Spleen (tissue), 13 donors: ENCODE measurements at places on chromosomes 4 and X.

DNA sequence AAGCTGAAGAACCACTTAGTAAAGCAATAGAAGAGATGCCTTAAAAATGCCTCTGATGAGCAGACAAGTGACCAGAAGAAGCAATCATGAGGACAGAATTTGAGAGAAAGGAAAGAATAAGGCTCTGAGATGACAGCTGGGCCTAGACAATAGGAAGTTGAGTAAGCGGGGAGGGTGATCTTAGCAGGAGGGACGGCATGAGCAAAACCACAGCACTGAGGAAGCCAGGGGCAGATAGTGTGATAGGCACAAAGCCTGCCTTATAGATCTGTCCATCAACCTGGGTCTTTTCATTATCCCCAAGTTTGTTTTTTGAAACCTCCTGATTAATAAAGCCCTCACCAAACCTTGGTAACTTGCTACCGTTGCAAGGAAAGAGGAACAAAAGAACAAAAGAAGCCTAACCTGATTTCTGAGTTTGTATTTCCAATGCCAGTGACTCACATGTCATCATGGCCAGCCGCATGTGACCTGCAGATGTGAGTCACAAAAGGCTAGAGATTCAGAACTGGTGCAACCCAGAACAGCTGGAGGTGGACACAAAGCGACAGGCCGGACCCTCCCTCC, 55.7 kb upstream of the PPARGC1A start:
- no peak for DNase-seq

GRCh38 chrX:12411831-12412230, 273.6 kb downstream of the FRMPD4 start:
- no peak for DNase-seq

DNA sequence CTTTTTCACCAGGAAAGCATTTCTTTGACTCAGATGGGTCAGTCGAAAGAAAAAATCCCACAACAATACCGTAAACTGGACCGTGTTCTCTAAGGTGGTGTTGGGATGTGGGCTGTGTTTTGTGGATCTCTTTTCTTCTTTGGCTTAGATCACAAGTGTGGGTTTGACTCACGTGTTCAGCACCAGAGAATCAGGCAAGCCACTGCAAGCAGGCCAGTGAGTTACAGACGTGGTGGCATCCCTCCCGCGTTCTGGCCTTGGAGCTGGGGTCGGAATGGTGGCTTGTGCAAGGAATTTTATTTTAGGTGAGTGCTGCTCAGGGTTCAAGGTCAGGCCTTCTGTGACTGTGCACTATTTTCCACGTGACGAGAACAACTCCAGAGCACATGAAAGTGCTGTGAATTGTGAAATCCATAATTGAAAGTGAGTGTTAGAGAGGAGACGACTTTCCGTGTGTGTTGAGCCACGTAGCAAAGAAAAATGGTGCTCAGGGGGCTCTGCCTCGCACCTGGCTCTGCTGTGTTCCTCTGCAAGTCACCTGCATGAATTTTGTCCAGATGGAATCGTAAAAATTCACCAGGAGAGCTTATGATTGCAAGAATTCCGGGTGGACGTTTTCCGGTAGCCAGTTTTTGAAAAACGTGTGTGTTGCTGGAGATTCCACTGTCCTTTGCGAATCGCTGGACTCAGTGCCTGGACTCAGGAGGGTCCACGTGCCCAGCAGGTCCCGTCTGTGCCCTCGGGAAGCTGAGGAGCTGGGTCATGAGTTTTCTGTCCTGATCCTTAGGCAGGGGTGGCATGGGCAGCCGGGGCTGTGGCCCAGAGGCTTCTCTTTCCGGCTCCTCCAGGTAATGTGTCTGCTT, 33.6 kb upstream of the HGFAC start:
- peak; percentile 63 for DNase-seq

DNA sequence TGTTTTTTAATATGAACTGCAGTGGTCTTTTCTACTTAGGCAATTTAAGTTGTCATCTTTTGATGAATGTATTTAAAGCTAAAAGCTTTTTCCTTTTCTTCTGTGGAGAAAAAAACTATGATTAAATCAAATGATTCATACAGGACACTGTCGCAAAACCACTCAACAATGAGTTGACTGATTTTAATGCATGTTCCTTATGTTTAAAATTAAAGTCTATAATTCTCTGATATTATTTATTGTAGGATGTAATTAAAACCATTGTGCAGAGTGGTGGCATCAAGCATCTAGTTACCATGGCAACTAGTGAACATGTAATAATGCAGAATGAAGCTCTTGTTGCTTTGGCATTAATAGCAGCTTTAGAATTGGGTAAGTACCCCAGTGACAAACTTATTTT, 172.5 kb downstream of the RAP1GDS1 start:
- DNase-seq: no peak

DNA sequence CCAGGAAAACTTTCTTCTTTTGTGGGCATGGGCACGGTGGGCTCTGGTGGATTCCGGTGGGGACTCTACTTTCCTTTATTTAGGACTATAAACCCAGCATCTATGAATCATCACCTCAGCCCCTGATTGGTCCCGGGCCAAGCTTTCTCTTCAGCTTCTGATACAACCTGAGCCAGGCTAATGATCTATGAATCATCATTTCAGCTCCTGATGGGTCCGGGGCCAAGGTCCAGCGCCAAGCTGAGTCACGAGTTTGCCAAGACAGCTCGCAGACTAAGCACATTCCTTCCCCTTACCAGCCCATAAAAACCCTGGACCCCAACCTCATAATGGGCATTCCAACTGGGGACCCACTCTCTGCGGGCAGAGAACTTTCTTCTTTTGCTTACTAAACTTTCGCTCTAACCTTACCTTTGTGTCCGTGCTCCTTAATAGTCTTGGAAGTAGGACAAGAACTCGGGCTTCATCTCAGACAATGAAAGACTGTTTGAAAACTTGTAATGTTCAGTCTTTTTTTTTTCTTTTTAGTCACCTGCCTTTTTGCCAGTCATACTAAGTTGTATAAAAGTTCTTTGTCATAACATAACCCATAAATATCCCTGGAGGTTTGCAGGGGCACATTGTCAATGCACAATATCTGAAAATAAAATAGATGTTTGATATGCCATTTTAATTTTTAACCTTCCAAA, 904.9 kb upstream of the EPHA5 start:
- DNase-seq: peak; percentile 37

DNA sequence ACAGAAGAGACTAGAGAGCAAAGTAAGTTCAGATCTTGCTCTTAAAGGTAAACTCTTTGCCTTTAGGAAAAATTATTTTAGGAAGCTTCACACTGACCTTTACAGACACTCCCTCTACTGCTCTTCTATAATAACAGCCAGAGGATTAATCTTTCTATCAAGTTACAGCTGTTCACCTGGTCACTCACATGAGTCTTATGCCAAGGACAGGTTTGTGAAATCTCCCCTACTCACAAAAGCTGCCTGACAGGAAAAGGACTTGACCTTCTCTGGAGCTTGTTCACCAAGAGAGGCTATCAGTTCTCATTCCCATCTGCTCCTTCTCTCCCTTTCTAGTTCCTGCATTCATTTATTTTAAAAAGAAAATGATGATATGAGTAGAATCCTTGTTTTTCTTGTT, 117.3 kb downstream of the C4orf51 start:
- no peak for DNase-seq

GRCh38 chrX:15864629-15865028, 10.0 kb upstream of the AP1S2 start:
- DNase-seq: no peak

GRCh38 chr4:1601852-1602654, 82.1 kb downstream of the FAM53A start:
- peak; percentile 34 for DNase-seq

DNA sequence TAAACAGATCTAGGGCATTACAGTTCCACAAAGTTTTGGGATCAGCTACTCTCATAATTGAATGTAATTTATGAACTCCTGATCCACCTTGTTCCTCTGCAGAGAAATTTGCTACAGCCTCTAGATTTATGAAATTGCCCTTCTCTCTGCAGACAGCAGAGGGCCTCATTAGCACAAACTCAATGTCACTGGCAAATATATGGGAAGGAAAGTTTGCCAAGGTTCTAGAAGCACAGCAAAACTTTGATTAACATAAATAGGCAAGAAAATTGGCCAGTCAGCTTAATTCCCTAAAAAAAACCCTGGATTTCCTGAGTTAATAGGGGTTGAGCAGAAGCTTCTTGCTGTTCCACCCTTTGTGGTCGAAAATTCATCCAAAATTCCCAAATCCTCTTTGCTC, 31.5 kb downstream of the PRPS1 start:
- no peak for DNase-seq

DNA sequence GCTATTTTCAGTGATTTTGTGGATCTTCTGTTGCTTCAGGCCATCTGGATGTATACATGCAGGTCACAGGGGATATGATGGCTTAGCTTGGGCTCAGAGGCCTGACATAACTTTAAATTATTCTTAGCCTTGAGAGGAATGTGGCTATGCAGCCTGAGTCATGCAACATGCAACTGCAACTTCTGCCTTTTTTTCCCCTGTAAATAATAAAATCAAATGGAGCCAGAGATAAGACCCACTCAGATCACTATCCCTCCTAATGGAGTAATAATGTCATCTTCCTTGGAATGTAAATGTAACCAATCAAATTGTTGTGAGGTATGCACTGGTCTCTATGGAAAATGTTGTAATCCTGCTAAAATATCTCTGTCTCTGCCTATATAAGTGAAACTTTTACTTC, 54.9 kb downstream of the MAGEB17 start:
- no peak for DNase-seq

GRCh38 chr4:27931584-27931983, 1070.9 kb downstream of the STIM2 start:
- no peak for DNase-seq

GRCh38 chrX:65846974-65847373, 179.5 kb downstream of the MSN start:
- DNase-seq: no peak

DNA sequence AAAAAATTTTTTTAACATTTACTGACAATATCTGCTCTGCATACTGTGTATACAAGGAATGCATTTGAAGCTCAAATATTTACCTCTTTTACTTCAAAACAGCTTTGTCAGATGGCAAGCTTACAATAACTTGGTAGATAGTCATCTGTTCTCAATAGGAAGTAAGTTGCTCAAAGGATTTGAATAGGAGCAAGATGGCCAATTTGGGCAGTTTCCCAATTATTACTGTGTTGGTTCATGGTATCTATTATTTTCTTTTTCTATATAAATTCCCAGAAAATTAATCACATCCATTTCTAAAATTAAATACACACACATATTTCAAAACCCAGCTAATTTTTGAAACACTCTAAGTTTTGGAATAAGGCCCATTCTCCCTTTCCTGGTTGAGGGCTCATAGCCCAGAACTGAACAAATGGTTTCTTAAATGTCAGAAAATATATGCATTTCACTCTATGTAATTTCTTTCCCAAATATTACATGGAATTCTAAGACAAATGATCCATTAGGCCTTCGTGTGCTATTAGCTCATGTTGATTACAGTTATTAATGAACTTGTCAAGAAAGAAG, 60.2 kb upstream of the BLTP1 start:
- no peak for DNase-seq

DNA sequence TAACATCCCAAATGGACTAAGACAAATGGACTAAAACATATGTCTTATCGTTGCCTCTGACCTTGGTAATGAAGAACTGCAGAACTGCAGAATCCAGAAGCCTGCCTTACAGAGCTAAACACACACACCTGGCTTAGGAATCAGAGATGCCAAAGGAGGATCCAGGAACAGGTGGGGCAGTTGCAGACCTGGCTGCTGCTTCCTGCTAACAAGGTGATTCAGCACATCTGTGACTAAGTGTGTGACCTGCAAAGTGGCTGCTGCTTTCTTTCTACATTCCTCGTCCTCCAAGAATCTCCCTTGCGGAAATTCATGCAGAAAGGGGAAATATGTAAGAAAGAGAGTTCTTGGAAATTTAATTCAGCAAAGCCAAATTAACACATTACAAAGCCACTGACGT, 96.8 kb upstream of the NLGN4X start:
- no peak for DNase-seq

GRCh38 chr4:124644621-124645020, 67.9 kb downstream of the ANKRD50 start:
- no peak for DNase-seq

DNA sequence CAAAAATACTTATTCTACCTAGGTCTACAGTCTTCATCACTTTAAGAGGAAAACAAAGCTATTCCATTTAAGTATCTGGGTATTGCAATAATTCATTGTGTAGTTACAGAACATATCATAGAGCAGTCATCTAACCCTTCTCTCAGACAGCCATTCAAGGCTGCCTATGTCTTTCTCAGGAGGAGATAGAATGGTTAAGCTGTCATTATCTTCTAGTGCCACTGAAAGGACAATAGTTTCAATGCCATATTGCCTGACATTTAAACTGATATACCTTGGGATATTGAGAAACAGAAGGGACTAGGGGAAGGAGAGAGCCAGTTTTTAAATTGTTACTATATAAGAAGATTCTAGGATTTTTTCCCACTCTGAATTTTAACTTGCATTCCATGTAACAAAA, 527.0 kb downstream of the GRID2 start:
- DNase-seq: no peak

DNA sequence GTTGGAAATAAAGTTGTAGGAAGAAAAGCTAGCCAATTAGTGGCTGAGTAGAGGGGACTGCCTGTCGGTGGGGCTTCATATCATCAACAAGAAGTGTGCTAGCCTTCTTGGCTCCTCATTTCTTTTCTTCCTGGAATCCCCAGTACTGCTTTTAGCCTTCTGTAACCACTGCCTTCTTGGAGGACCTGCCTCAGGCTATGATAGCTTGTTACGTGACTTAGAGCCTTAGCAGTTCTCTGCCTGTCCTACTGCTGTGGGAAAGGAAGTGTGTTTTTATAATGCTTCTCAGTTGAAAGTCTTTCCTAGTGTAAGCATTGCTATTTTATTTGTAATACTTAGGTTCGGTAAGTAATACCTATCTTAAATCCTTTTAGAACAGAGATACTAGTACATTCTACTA, 61.9 kb downstream of the LARP1B start:
- no peak for DNase-seq
